Caco-2 (cell line): ENCODE measurements at places on chromosomes 16 and 17. TPM values are rescaled to one million over a fixed set of nuclear protein-coding genes. Genes with fewer than 3 reads are reported as not detected.
A peak's percentile ranks its signal among the peaks of the same experiment; 100 is the strongest.

Gene CBFA2T3
- 0.35 and 2.1 TPM in 2 replicates for total RNA-seq

Gene SDK2
- total RNA-seq, result 0.09 and 0.14 TPM in 2 replicates

Gene KRTAP2-2
- total RNA-seq, result not detected in 2 replicates

DNA sequence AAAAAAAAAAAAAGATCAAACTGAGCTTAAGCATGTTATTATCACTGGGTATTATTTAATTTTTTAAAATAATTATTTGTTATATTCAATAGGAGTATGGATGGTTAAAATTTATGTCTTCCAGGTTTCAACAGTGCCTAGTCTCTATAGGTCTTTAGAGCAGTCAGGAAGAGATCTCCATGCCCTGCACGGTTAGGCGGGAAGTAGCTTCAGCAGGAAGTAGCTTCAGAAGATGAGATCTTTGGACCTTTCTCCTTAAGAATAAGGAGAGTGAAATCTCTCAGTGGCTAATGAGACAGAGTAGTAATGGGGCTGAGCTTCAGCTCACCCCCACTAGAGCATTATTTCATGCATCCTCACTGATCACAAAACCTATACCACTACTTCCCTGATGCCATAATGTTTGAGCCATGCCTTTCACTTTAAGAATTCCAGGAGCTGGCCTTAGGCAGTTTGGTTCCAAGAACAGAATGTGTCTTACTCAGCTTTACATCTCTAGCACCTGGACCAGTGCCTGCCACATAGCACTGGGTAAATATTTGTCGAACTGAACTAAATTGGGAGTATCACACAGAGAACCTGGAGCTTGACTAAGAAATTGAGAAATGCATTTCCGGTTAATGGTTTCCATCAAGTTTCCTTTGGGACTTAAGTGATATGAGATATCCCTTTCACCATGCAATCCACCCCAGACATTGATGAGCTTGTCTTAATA lies 43.5 kb downstream of the SCPEP1 start:
- no peaks in the 10 kb centered on the region for H3K4me1 ChIP-seq
- H3K27ac ChIP-seq, result no peak overlapping the region
- no peaks in the 10 kb centered on the region for H3K27me3 ChIP-seq
- H3K36me3 ChIP-seq, result no peaks in the 10 kb centered on the region
- DNase-seq, result no peak
- H3K4me3 ChIP-seq, result no peak overlapping the region

DNA sequence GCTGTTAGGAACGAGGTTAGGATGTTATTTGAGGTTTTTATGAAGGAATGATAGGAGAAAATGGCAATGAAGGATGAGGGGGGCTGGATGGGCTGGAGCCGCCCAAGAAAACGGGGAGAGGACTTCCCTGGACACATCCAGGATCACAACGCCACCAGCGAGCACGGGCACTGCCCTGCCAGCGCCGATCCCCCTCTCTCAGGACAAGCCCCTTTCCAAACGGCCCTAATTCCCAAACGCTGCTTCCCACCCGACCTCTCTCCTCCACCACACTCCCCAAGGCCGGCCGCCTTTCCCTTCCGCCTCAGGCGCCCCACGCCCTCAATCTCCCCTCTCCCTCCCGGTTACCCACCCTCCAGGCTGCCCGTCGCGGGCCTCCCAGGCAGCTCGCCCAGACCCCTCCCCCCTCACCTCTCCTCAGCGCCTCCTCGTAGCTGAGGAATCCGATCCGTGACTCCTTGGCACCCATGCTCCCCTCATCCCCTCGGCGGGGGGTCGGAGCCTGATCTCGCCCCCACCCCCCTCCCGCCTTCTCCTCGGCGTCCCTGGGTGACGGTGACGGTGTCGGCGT lies 377 bp downstream of the USP32 start:
- H3K4me3 ChIP-seq, result peak overlapping the region; percentile 89
- no peaks in the 10 kb centered on the region for H3K36me3 ChIP-seq
- H3K27ac ChIP-seq, result peak overlapping the region; percentile 94
- peaks cover 8% of the 10 kb centered on the region; the same call in 1 of the 2 replicates for H3K4me1 ChIP-seq

DNA sequence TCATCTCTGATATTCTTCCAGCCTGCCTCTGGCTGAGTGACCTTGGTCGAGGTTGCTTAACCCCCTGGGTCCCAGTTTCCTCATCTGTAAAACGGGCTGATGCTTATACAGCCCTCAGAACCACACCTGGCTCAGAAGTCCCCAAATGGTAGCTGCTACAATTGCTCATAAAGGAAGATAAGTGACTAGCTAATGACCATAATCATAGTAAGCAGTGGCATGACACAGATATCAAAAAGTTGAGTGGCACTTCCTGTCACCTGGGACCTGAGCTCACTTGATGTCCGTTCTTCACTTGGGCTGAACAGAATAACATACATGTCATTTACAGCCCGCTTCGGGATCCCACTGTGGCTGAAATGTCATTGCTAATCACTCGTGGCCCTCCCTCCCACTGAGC lies 1.8 kb downstream of the MGRN1 start:
- H3K4me3 ChIP-seq, result peak overlapping the region; percentile 99
- H3K4me1 ChIP-seq, result peaks cover 5% of the 10 kb centered on the region; the same call in 1 of the 2 replicates
- no peak overlapping the region for H3K27ac ChIP-seq
- no peaks in the 10 kb centered on the region for H3K27me3 ChIP-seq

DNA sequence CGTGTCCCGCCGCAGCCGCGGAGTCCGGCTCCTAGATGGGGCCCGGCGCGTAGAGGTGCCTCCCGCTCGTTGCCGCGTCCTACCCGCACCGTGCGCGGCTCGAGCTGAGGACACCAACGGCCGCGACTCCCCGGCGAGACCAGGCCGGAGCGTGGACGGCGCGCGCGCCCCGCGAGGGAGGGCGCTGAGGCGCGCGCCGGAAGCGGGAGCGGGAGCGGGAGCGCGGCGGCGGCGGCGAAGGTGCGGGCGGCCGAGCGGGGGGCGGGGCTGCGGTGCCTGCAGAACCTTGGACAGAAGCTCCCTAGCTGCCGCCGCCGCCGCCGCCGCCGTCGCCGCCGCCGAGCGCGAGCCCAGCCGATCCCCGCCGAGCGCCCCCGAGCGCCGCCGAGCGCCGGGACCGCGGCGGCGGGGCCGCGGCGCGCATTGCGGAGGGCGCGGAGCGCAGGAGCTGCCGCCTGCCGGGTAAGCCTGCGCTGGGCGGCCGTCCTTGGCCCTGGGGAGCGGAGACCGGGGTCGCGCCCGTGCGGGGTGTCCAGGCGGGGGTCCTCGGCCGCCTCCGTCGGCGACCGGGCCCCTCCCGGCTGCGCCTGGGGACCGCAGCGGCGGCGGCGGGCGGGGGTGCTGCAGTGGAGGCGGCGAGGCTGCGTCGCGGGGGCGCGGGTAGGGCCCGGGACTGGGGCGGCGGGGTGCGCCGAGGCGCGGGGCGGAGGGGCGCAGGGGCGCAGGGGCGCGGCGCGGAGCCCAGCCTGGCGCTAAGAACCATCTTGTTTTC lies at the start of gene CDK5R1:
Gene CDK5R1 (plus strand): TSS at position 293 of the 772 bp plus-strand sequence. CDS start 628 bp downstream, outside the sequence.
- H3K4me3 ChIP-seq, result peak within 1 kb of the TSS; percentile 77
- peak; percentile 90 for DNase-seq
- H3K27me3 ChIP-seq, result no peaks in the 10 kb centered on the region
- H3K4me1 ChIP-seq, result peaks cover 18% of the 10 kb centered on the region
- peak within 1 kb of the TSS; percentile 89 for H3K27ac ChIP-seq

DNA sequence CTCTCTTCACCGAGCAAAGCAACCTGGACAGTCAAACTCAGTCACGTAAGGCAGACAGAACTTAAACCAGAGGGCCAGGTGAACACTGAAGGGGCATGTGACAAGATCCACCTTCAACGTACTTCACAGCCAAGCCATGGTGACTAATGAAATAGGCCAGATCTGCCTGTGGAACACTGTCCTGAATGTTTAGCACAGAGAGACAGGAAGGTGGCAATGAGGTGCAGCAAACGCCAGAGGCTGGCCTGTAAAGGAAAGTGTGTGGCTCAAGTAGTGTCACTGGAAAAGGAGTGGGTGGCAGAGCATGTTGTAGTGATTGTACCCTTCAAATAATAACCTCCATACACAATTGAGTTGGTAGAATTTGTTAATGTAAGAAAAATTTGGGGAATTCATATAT lies 38.1 kb downstream of the SLC6A4 start:
- H3K4me3 ChIP-seq, result no peak overlapping the region
- H3K27ac ChIP-seq, result no peak overlapping the region
- no peak for DNase-seq
- H3K27me3 ChIP-seq, result no peaks in the 10 kb centered on the region
- H3K4me1 ChIP-seq, result no peaks in the 10 kb centered on the region

- H3K4me1 ChIP-seq, result peaks cover 9% of the 10 kb centered on the region
- peak; percentile 77 for DNase-seq
- H3K27me3 ChIP-seq, result no peaks in the 10 kb centered on the region
- H3K36me3 ChIP-seq, result no peaks in the 10 kb centered on the region
- H3K27ac ChIP-seq, result peak overlapping the region; percentile 69
- peak overlapping the region; percentile 98 for H3K4me3 ChIP-seq
Measured at GRCh38 chr17:44221084-44221861, 1.8 kb upstream of the UBTF start.

GRCh38 chr16:28301620-28302019 lies 9.3 kb downstream of the SBK1 start:
- no peaks in the 10 kb centered on the region for H3K27me3 ChIP-seq
- DNase-seq, result no peak
- no peaks in the 10 kb centered on the region for H3K4me1 ChIP-seq
- no peak overlapping the region for H3K4me3 ChIP-seq

GRCh38 chr17:43014649-43015542 lies 7.3 kb downstream of the VAT1 start:
- H3K27me3 ChIP-seq, result no peaks in the 10 kb centered on the region
- peak overlapping the region; percentile 13 for H3K27ac ChIP-seq
- no peak overlapping the region for H3K4me3 ChIP-seq
- H3K4me1 ChIP-seq, result peaks cover 20% of the 10 kb centered on the region
- no peak for DNase-seq

DNA sequence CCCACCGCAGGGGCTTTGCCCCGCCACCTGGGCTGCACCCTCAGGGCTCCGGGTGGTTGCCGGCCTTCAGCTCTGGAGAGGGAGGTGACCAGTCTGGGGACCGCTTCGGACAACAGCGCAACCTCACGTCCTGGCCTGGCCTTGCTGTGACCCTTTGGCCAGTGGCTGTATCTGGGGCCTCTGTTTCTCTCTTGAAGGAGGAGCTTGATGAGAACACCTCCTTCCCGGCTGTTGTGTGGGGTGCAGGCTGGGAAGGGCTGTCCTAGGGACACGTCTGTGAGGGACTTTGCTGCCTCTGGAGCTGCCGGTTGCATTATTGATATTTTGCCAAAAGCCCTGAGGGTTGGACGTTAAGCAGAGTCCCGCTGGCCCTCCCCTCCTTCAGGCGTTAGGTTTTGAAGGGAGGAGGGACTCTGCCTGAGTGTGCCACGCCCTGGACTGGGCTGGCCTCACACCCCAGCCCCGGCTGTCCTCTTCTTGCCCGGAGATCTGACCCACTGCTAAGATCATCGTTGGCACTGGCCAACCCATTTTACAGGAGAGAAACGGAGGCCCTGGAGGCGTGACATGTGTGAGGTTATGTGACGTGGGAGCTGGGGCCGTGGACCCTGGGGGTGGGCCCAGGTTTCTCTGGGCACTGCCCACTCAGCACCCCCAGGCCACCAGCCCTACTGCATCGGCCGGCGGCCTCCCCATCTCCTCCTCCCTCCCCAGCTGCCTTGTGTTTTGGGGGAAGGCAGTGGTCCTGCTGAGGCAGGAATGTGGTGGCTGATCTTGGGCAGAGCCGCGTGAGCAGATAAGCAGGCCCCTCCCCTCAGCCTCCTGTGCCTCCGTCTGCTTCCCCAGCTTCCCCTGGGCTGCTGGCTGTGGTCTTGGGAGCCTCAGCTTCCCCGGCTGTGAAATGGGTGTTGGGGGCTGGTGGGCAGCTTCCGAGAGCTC lies 8.5 kb downstream of the ZFPM1 start:
- no peaks in the 10 kb centered on the region; the same call in 1 of the 2 replicates for H3K36me3 ChIP-seq
- H3K4me3 ChIP-seq, result no peak overlapping the region
- peaks cover 61% of the 10 kb centered on the region for H3K4me1 ChIP-seq
- H3K27ac ChIP-seq, result peak overlapping the region; percentile 45
- no peak for DNase-seq

DNA sequence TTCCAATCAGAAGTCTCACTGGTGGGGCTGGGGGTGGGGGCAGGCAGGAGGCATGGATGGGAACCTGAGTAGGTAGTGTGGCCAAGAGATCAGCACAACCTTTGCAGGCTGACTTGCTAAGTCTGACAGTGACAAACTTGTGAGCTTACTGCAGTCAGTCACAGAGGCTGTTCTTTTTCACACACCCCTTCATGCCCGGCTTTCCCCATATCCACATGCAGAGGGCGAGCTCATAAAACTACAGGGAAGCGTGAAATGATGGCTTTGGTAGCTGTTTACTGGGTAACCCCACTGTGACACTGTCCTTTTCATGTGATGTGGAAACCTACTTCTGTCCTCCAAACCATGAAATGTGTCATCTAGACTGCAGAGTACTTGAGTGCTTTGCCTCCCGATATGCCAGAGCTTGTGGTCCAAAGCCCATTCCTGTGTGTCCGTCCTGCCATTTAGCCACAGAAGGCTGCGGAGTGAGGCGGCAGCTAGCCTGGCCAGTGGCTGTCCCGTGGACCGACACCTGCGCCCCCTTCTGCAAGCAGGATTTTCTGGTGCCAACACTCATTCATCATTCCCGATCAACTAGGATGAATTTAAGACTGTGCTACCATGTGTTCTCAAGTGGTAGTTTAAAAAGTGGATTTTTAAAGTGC lies 9.8 kb downstream of the GEMIN4 start:
- no peak for DNase-seq
- H3K36me3 ChIP-seq, result no peaks in the 10 kb centered on the region; the same call in 1 of the 2 replicates
- H3K4me3 ChIP-seq, result no peak overlapping the region
- H3K4me1 ChIP-seq, result no peaks in the 10 kb centered on the region

- H3K4me1 ChIP-seq, result no peaks in the 10 kb centered on the region
- no peaks in the 10 kb centered on the region for H3K36me3 ChIP-seq
- H3K27ac ChIP-seq, result no peak overlapping the region
- H3K27me3 ChIP-seq, result no peaks in the 10 kb centered on the region; the same call in 1 of the 2 replicates
- no peak overlapping the region for H3K4me3 ChIP-seq
Measured at GRCh38 chr16:82421851-82422250, 204.9 kb upstream of the CDH13 start.

DNA sequence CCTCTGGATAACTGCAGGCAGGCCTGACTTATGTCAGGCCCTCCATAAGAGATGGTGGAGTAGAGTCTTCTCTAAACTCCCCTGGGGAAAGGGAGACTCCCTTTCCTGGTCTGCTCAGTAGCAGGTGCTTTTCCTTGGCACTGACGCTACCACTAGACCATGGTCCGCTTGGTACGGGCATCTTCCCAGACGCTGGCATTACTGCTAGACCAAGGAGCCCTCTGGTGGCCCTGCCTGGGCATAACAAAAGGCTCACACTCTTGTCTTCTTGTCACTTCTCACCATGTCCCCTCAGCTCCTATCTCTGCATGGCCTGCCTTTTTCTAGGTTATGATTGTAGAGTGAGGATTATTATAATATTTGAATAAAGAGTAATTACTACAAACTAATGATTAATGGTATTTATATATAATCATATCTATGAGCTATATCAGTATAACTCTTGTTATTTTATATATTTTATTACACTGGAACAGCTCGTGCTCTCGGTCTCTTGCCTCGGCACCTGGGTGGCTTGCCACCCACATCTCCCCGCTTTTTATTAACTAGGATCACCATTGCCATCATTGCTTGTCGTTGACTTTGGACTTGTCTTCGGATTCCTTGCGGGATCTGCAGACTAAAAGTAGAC lies 59.8 kb upstream of the ARL4D start:
- no peaks in the 10 kb centered on the region; the same call in 1 of the 2 replicates for H3K36me3 ChIP-seq
- no peak overlapping the region for H3K4me3 ChIP-seq
- H3K27me3 ChIP-seq, result no peaks in the 10 kb centered on the region

GRCh38 chr17:46772475-46773220 lies 45.8 kb downstream of the WNT3 start:
- no peaks in the 10 kb centered on the region for H3K27me3 ChIP-seq
- peak overlapping the region; percentile 72 for H3K4me3 ChIP-seq
- no peaks in the 10 kb centered on the region for H3K36me3 ChIP-seq
- H3K4me1 ChIP-seq, result peaks cover 19% of the 10 kb centered on the region

GRCh38 chr17:67696853-67697498 lies 20.8 kb upstream of the NOL11 start:
- H3K27ac ChIP-seq, result no peak overlapping the region
- no peaks in the 10 kb centered on the region for H3K27me3 ChIP-seq
- H3K36me3 ChIP-seq, result no peaks in the 10 kb centered on the region
- DNase-seq, result no peak
- no peaks in the 10 kb centered on the region for H3K4me1 ChIP-seq
